ENCODE measurements at places on chromosomes 12 and 14. TPM values are rescaled to one million over a fixed set of nuclear protein-coding genes. Genes with fewer than 3 reads are reported as not detected.

RNF34 gene
- total RNA-seq = 34.7 TPM

KRT80 gene
- total RNA-seq = 0.83 TPM

KLRD1 gene
- 0.30 TPM for total RNA-seq

NFATC4 gene
- total RNA-seq = 36.8 TPM

C1QL4 gene
- not detected for total RNA-seq

KLRF1 gene
- total RNA-seq = not detected

DHH gene
- total RNA-seq = not detected

TPH2 gene
- total RNA-seq = not detected

SLC41A2 gene
- total RNA-seq = 29.7 TPM

BCL11B gene
- total RNA-seq = 0.30 TPM

CLEC9A gene
- total RNA-seq = 0.30 TPM

SERPINA9 gene
- not detected for total RNA-seq

GLI1 gene
- 0.74 TPM for total RNA-seq

PYGL gene
- total RNA-seq = 47.5 TPM

PRH2 gene
- total RNA-seq = 0.28 TPM

TEX22 gene
- 0.30 TPM for total RNA-seq

LRFN5 gene
- 5.6 TPM for total RNA-seq

IFI27 gene
- total RNA-seq = 34.1 TPM

MVK gene
- 17.5 TPM for total RNA-seq

GOLGA3 gene
- total RNA-seq = 207 TPM

KRT79 gene
- not detected for total RNA-seq

PRIMA1 gene
- total RNA-seq = not detected

C12orf54 gene
- not detected for total RNA-seq

TGM1 gene
- 2.1 TPM for total RNA-seq

GPRC5D gene
- total RNA-seq = not detected

PPP1R1A gene
- not detected for total RNA-seq

TMEM119 gene
- total RNA-seq = 2.3 TPM

FGD4 gene
- 0.59 TPM for total RNA-seq

DBX2 gene
- total RNA-seq = not detected

DPY19L2 gene
- 0.30 TPM for total RNA-seq

KRT73 gene
- total RNA-seq = not detected

AQP6 gene
- total RNA-seq = not detected

Measured in smooth muscle cell of the umbilical artery (primary cell).